ENCODE measurements at places on chromosomes 2 and 18.

- no peak for DNase-seq
These were observed 460.7 kb upstream of the DCC start for GRCh38 chr18:51879329-51879728.

DNA sequence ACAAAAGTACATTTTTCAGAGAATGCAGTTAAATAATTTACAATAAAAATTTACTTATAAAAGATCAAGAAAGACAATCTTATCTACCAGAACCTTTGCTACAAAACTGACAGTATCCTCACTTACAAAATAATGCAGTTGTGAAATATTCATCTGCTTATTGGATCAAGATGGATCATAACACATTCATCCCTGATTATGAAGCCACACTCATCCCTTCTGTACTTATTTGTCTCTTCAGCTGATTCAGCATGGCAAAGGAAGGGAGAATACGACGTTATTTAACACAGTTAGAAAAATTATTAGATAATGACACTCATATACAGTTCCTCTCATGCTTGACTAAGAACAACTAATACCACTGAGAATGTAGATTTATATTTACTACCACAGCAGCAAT lies 46.4 kb downstream of the TCF4 start:
- DNase-seq: no peak

DNA sequence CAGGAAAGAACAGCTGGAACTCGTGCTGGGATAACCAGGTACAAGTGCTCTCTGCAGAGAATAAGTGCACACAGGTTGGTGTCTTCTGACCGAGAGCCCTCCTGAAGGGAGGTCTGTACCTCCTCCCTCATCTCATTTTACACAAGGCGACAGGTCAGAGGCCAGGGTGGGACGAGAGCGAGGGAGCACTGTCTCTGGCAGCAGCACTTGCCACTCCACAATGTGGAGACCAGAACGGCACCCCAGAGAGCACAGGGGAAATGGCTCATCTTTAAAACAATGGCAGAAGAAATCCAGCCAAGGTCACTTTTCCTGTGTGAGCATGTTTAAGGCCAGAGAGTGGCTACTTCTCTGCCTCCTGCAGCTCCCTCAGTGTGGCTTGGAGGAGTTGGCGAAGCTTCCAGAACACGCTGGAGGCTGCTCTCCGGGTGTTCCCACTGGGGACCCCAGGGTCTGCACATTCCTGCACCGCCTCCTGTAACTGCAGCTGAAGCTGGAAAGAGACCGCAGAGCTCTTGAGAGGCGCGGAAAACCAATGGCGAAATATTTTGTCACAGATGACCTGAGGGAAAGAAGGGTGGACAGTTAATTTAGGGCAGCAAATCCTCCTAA lies 20.8 kb downstream of the DIPK1C start:
- DNase-seq: no peak

- DNase-seq: no peak
These were observed 785.0 kb downstream of the CNTNAP5 start for GRCh38 chr2:124810132-124810531.

DNA sequence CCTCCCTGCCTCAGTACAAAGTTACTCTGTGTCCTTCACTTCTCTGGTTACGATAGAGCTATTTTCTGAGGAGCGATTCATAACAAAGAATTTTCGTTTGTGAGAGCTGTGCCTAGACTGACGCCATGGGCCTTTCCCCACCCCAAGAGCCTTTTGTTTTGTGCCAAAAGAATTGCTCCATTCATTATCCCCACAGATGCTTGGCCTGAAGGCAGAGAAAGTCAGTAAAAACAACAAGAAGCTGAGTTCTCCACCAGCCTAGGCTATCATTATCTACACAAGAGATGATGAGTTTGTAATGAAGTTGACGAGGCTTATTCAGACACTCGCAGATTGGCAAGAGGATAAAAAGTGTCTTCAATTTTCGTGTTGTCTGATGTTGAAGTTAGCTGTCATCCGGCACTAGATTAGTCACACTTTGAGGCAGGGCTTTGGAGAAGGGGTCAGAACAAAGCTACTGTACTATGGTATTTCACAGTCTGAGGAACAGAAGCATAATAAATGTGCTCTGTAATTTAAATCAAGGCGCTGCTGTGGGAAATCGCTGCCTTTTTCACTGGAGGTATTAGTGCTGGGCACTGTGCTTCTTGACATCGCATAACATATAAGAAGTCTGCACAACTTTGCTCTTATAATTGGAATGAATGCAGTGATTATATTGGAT lies 278.4 kb upstream of the FIGN start:
- DNase-seq: no peak

DNA sequence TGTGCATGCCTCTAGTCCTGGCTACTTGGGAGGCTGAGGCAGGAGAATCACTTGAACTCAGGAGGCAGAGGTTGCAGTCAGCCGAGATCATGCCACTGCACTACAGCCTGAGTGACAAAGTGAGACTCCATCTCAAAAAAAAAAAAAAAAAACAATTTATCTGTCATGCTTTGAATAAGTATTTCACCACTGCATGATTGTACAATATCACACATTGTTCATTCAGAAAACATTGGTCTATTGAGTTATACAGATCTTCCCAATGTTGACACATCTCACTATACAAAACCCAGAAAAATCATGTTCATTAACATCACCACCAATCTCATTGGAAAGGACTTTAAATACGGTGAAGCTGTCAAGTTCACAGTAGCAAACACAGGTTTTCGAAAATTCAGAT lies 46.8 kb upstream of the PPM1B start:
- DNase-seq: no peak

DNA sequence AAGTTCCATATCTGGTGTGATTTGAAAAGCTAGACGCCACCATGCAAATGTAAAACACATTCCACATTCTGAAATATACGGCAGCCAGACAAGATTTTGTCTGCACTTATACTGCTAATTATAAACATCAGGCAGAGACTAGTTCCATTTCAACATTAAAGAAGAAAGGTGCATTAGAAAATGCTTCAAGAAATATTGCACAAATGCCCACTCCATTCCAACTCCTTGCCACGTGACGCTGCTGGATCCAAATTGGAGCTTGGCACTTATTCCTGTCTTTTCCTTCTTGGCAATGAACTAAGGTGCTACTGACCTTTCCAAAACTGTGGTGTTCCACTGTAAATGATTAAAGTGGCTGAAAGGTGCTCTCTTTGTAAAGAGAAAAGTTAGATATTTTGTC lies 6.3 kb downstream of the COL6A3 start:
- DNase-seq: no peak

DNA sequence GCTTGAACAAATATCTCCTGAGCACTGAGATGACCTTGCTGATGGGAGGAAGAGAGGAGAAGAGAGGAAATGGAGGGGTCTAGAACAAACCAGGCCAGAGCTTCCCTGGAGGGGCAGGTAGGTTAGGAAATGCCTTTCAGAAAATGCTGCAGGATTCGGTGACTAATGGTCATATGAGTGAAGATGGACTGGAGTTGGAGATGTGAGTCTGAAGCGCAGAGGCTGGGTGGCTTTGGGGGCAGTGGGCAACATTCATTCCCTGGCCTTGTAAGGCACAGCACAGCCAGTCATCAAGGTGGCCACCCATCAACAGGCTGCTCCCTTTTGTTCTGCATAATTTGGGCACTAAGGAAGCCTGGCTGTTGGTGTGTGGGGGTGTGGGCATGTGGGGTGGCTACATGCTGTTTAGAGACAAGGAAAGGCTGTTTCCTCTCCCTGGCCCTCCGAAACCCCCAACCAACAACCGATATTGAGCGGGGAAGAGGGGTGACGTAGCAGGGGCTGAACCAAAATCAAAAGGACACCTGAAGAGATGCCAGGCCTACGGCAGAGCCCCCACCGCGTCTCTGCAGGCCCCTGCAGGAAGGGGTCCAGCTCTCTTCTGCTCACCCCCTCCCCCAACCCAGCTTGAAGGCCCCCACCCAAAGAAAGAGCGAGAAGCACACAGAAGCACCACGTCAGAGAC lies 1.5 kb downstream of the SLC30A3 start:
- no peak for DNase-seq

DNA sequence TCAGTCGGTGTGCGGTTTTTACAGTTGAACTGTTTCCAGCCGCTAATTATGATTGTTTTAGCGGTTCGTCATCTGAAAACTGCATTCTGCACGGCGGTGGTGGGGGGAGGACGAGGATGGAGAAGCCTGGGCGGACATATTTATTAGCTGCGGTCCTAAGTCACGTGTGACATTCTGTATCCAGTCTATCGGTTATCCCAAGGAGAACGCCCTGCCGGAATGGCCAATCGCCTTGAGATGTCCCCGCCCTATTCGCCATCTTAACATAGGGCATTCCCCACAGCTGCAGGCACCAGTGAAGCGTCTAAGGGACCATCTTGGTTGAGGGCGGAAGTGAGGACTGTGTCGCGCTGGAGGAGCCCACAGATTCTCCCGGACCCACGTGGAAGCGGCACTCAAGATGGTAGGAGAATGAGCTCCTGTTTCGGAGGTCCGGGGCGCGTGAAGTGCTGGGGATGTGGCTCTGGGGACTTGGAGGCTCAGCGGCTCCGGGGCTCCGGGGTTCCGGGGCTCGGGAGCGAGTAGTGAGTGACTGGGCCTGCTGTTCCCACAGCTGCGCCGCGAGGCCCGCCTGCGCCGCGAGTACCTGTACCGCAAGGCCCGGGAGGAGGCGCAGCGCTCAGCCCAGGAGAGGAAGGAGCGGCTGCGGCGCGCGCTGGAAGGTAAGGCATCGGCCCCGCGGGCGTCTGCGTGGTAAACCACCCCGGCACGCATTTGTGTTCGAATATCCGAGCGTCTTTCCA lies at the start of gene IMP4:
Gene IMP4 (plus strand): TSS at position 365 of the 743 bp plus-strand sequence. CDS start 36 bp downstream, at position 401.
- peak; percentile 95 for DNase-seq

DNA sequence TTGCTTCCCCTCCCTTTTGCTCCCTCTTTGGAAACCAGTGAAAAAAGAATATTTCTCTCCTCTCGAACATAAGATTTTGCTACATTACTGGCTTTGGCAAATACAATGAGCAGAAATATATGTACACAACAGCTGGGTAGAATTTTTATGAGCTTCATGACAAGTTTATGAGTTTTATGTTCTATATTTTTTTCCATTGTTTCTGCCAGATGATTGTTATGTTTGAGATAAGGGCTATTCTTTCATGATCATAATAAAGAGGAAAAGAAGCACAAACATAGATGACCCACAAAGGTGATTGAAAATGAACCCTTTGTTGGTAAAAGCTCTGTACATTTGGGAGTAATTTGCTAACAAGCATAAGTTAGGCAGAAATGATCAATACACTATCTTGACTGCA lies 14.8 kb upstream of the TFPI start:
- DNase-seq: no peak

- DNase-seq: no peak
These were observed 264.3 kb downstream of the TXNL1 start for GRCh38 chr18:56374007-56374655.

- DNase-seq: peak; percentile 59
These were observed 83.7 kb upstream of the SPATS2L start for GRCh38 chr2:200222791-200223190.

DNA sequence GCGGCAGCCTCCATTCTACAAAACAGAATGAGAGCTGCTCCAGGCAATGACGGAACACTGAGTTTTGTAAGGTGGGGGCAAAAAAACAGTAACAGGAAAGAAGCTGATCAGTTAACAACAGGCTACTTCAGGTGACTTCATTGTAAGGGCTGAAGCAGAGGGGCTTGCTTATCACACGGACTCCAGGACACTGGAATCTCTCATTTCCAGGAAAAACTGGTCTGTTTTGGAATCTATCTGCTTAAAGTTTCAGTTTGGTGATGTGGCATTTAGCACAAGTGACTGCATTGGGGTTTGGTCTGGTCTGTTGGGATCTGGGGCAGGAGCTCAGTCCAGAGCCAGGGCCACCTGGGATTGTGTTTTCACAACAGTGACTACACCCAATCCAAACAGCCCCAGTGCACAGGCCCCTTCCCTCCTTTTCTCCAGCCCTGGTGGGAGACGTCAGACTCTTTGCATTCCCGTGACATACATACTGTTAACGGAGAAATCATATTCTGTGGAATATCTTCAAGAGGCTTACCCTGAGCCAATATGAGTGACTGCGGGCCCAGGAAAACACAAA lies 14.1 kb downstream of the AMER3 start:
- no peak for DNase-seq

GRCh38 chr2:240718896-240719490 lies 27.3 kb downstream of the AQP12A start:
- no peak for DNase-seq

DNA sequence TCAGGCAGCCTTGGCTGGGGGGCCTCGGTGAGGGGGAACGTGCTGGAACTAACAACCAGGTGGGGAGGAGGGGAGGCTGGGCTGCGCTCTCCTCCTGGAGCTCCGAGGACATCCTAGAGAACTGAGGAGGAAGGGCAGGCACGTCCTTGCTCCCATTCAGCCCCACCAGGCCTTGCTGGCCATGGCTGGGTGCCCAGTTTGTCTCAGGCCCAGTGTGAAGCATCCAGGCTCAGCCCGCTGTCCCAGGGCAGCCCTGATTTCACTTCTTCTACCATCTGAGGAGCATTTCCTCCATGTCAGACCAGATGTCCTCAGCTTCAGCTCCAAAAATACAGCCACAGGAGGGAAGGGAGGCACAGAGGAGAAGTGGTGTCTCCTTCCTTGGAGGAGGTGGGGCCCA lies 125.4 kb downstream of the CELF4 start:
- DNase-seq: no peak

DNA sequence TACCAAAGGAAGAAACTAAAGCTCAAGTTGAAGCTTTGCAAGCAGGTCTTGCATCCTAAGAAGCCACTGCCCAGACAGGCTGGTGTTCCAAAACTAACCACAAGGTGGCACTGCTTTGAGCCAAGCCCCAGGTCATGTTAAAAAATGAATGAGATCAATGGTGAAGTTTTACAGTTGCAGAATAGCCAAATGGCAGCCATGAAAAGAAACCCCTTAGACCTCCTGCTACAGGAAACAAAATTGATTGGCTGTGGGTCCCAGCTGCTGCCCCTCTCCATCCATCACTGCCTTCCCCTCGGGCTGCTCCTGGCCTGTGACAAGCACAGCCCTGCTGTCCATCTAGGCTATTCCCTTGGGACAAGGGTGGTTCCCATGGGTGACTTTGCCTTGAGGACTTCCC lies 20.7 kb upstream of the MREG start:
- peak; percentile 80 for DNase-seq
